EL (cell line): ENCODE measurements at places on chromosomes 2 and 18.

DNA sequence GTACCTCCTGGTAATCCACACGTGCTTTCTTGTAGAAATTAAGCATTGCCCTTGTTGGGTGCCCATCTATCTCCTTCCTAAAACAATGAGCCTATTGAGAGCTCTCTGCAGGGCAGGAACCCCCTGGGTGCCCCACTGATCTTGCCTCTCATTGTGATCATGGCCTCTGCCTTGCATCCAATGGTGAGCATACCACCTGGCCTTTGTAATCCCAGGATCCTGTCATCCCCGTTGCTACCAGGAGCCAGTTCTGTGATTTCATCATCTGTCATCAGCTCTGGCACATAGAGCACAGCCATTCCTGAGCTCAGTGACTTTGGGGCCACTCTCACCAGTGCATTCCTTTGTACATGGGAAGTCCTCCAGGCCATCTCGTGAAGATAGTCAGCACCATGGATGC lies 381.0 kb upstream of the ID2 start:
- DNase-seq, result no peak

- DNase-seq, result peak; percentile 94
These were observed 62.3 kb upstream of the NYAP2 start for GRCh38 chr2:225337183-225337582.

- no peak for DNase-seq
These were observed 10.5 kb upstream of the BBS5 start for GRCh38 chr2:169468841-169469240.

DNA sequence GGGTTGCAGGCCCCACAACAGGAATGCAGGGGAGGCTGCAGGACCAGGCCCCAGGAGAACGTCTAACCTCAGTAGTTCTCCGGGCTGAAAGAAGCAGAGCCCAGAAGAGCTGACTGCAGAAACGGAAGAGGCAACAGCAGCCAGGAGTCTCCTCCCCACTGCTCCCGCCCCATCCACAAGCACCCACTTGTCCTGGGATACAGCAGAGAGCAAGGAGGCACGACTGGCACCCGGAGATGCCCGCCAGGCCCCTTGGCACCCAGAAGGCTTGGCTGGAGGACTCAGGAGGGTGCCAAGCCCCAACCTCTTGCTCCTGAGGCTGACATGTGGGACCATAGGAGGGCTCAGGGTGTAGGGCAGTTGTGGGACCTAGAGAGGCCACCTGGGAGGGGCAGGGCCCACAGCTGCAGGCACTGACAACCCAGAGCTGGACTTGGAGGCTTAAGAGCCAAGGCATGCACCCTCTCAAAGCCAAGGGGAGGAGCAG lies 29.0 kb upstream of the TNS1 start:
- DNase-seq, result no peak

- DNase-seq, result peak; percentile 35
These were observed 694 bp downstream of the CFAP36 start for GRCh38 chr2:55519938-55520885.

DNA sequence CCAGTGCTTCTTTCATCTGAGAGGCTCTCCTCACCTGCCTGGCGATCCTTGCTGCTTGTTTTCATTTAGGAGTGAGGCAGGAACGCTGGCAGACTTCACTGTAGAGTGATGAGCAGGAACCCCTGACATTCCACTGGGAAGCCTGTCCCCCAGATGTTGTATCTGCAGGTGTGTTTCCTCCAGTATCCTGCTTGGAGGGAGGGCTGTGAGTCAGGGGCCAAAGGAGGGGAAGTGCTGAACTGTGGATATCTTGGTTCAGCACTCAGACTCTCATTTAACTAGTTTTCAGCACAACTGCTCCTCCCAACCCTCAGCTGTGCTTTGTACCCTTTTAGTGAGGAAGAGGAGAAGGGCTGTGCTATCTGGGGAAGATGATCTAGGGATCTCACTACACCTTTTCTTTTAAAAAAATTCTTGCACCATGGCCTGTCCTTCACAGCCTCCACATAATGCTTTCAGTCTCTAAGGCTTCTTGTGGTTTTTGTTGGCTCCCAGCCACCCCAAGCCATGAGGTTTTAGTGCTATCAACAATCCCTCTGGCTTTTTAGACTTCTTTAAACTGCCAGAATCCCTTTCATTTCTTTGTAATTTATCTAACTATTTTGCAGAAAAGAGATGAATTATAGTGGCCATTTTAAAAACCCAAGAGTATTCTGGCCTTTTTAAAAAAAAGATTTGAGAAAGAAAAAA lies 11.2 kb downstream of the ANKAR start:
- DNase-seq, result peak; percentile 67

GRCh38 chr2:219650426-219651248 lies 23.2 kb downstream of the SLC4A3 start:
- DNase-seq, result no peak

- no peak for DNase-seq
These were observed 6.2 kb upstream of the SPEG start for GRCh38 chr2:219428469-219428868.

- DNase-seq, result no peak
These were observed 441.9 kb downstream of the RND3 start for GRCh38 chr2:150045601-150046000.

DNA sequence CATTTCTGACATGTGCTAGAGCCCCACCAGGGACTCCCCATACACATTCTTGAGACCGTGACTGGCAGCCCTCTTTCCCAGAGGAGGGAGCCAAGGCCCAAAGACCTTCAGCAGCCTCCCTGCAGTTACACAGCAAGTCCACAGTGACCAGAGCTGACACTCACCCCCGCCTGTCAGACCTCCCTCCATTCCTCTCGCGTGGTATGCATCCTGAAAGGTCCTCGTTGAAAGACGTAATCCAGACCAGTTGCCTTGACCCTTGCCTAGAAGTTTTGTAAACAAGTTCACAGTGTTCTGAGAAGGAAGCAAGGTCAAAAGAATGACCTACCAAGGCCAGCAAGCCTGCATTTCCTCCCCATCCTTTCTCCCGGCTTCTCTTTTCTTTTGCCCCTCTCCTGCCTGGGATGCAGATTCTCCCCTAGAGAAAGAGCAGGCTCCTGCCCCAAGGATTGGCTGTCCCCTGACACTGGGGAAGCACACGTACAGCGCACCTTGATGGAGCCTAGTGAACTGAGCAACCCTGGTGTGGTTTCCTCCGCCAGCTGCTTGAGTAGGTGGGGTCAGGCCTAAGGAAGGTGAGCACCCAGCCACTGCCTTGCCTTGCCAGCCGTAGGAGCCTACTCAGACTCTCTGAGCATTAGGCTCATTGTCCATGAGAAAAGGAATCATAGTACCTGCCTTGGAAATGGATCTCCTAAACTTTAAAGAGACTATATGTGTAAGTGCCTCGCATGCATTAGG lies 18.3 kb downstream of the TRIB2 start:
- DNase-seq, result no peak
